GM19239 (cell line): ENCODE measurements at places on chromosomes 3 and 15.

- no peak for DNase-seq
Observed at GRCh38 chr3:127471142-127471541, 119.4 kb downstream of the TPRA1 start.

DNA sequence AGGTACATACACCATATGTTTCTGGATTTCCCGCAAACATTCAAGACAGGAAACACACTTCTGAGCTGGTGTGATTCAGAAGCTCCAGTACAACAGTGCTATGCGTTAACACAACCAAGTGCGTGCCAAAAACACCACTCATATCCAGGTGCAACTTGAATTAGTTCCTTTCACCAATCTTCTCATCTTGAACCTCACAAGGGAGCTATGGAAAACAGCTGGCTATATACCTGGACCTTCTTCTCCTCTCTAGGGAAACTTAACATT, 31.3 kb downstream of the SUSD5 start:
- DNase-seq: no peak

- DNase-seq: no peak
Observed at GRCh38 chr3:71951361-71951760, 166.4 kb upstream of the PROK2 start.

DNA sequence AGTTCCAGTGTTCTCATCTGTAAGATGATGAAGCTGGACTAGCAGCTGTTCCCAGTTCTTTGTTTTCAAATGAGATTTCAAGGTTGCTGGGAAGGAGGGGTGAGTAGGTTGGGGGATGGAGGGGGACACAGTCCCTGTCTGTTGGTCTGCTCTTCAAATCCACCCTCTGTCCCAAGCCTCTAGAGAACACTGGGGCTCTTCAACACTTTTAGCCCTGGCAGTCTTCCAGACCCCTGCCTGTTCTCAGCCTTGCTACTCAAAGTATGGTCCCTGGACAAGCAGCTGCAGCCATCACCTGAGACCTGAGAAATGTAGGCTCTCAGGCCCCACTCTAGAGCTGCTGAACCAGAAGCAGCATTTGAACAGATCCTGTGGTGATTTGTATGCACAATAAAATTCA, 41.3 kb downstream of the NEK11 start:
- no peak for DNase-seq

DNA sequence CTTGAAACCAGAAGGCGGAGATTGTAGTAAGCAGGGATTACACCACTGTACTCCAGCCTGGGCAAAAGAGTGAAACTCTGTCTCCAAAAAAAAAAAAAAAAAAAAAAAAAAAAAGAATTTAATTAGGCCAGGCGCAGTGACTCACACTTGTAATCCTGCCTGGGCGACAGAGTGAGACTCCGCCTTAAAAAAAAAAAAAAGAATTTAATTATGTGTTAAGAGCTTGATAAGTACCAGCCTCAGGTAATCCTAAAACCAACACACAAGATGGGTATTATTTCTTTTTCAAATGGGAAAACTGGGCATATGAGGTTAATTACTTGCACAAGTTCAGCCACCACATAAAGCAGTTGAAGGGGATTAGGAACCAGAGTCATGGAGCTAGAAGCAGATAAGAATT, 49.0 kb downstream of the PBRM1 start:
- no peak for DNase-seq

- DNase-seq: peak; percentile 19
Observed at GRCh38 chr15:23038726-23039142, 635 bp downstream of the TUBGCP5 start.

- no peak for DNase-seq
Observed at GRCh38 chr3:7062714-7063113, 201.8 kb downstream of the GRM7 start.

- no peak for DNase-seq
Observed at GRCh38 chr3:95476534-95476933, 1337.9 kb upstream of the EPHA6 start.

- no peak for DNase-seq
Observed at GRCh38 chr3:135756106-135756668, 209.3 kb upstream of the PPP2R3A start.

GRCh38 chr15:92014281-92015030, 160.9 kb downstream of the SLCO3A1 start:
- DNase-seq: no peak

DNA sequence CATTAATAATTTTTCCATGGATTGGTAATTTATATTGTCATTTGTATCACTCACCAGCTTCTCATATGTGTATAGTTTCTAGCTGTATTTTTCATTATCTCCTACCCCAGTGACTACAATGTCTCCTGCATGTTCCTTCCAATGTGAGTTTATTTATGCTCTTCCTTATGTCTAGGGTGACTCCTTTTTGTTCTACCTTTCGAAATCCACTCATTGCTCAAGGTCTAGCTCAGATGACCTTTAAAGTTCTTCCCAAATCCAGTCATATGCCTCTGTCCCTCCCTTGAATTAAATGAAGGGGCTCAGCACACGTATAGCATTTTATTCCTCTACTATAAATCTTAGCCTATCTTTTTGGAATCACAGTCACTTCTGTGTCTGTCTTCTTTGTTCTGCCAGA, 53.0 kb downstream of the TMEM45A start:
- no peak for DNase-seq

GRCh38 chr3:43695863-43696262, 5.1 kb downstream of the ABHD5 start:
- no peak for DNase-seq

- DNase-seq: no peak
Observed at GRCh38 chr3:188978421-188979171, 193.2 kb upstream of the TPRG1 start.

GRCh38 chr3:37863949-37864822, 2.5 kb downstream of the CTDSPL start:
- no peak for DNase-seq

- DNase-seq: no peak
Observed at GRCh38 chr15:68271854-68272471, 5.6 kb upstream of the FEM1B start.

DNA sequence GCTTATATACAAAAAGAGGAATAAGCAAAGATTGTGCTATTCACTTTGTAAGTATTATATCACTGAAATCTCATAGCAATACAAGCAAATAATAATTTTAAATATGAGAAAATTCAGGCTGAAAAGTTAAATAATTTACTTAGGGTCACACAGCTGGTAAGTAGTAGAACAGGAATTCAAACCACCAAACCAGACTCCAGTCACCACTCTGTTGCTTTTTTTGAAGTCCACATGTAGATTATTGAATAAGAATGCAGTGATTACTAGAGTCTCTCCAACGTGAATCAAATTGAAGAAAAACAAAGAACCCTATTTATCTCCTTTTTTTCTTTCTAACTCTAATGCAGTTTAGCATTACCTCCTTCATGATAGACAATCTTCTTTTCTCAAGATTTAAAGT, 15.9 kb downstream of the SPICE1 start:
- no peak for DNase-seq

DNA sequence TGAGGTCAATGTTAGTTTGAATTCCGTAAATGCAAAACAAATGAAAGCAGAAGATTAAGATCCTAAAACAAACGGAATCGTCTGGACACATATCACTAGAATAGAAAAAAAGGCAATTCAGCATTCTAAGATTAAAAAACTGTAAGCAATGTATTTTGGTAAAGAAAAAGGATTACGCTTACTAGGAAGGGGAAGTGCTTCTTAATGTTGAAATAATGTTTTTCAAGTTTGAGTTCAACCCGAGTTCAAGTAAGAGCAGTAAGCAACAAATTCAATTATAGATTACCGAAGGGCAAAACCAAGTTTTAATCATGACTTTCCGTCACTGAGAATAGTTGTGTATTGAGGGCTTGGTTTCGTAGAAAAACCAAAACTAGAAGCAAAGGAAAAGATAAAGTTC, 637 bp downstream of the CIP2A start:
- DNase-seq: no peak

DNA sequence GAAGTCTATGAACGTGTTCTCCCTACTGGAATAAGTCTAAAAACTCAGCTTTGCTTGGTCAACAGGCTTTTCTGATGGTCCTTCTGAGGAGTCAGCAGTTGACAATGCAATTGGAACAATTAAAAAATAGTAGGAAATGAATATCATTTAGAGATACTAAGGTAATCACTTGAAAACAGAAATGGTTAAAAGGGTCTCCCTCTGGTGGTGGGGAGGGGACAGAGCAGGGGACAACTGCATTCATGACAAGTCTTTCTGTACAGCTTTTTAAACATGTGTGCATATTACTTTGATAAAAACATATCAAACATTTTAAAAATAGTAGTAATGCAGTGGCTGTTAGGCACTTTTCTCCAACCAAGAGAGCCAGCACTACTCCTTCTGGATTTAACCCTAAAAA, 119.9 kb upstream of the FHIT start:
- peak; percentile 9 for DNase-seq

DNA sequence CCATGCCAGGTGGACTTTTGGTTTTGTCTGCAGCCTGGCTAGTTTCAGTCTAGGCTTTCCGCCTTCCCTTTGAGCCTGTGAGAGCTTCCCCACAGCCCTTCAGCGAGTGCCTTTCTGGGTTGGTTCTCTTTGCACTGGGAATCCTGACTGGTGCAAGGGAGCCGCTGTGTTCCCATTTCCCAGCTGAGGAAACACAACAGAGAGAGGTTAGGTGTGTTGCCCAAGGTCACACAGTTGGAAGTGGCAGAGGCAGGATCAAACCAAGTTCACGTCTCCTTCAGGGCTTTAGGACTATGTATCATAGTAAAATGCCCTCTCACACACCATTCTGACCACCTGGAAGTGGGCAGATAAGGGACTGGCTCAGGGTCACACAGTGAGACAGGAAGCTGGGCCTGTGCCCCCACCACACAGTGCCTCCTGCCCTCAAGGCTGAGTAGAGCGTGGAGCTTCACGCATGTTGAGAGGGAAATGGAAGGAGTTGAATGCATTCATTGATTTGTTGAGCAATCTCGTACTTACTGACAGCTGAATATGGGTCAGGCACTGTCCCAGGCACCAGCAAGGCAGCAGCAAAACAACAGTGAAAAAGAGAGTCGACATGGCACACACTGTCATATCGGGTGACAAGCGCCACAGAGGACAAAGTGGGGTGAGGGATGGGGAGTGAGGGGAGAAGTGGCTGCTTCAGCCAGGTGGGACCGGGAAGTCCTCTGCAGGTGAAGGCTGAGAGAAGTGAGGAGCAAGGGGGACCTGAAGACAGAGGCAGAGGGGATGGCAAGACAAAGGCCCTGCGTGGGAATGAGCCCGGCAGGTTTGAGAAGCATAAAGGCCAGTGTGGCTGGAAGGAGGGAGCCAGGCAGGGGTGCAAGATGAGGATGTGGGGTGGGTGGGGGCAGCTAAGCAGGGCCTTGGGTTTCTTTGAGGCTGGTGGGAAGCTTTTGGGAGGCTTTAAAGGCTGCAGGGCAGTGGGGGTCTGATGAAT, 12.3 kb upstream of the ANPEP start:
- no peak for DNase-seq

DNA sequence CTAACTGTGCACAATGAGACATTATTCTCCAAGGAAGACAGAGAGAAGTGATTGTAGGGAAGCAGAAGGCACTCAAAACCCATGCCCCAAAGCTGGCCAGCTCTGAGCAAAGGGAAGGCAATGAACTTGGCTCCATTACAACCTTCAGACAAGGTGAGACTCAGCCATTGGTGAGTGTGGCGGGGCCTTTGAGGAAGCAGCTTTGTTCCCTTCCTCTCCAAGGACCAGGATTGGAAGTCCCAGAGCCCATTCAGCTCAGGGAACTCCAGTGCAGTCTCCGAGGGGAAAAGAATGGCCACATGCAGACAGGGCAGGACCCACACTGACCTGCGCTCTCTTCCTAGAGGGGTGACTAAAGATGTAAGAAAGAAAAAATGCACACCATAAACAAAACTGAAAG, 23.1 kb downstream of the HEG1 start:
- DNase-seq: no peak

- no peak for DNase-seq
Observed at GRCh38 chr15:88974392-88974791, 61.2 kb upstream of the MFGE8 start.

- DNase-seq: no peak
Observed at GRCh38 chr3:45441584-45442310, 53.4 kb downstream of the LARS2 start.

- DNase-seq: no peak
Observed at GRCh38 chr15:39999538-40000200, 39.3 kb downstream of the SRP14 start.

DNA sequence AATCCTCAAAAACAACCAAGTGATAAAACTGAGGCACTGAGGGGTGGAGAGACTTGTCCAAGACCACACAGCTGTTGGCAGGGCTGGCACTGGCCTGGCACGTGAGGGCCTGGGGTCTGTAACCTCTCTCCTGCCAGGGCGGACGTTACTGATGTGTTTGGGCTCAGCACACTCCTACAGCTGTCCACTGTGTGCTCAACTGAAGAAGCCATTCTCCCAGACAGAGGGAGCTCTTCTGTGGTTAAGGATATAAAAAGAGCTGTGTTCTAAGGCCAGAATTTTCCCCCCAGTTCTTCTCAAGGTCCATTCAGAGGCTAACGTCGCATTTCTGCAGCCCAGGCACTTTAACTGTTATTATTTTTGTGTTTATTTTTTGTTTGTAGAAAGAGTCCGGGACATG, 429.0 kb upstream of the ATP11B start:
- no peak for DNase-seq

DNA sequence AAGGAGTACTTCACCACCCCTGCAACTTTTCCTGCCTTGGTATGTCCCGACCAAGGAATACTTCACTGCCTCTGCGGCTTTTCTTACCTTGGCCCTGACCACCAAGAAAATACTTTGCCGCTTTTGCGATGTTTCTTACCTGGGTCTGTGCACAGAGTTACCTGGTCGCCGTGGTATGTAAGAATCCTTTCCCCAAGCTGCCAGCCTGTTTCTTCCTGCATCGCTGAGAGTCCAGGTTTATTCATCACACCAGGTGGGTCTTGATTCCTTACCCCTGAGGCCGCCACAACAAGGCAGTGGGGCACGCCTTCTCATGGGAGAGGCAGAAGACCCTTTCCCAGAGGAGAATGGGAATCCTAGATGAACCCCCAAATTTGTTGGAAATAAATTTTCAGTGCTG, 511.3 kb downstream of the EDEM1 start:
- no peak for DNase-seq

DNA sequence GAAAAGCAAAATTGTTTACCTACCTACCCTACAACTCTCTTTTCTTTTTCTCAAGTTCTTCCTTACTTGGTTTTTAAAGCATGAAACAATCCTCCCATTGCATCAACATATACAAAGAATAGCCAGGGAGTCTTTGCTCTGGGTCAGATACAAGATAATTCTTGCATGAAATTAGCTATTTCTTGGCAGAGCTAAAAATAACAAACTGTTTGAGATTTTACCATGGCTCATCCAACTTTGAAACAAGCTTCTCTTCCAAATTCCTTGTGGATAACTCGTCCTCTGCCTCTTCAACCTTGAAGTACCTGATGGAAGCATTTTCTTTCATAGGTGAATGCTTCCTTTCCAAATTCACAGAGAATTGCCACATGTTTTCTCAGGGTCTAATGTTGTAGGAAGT, 9.2 kb upstream of the CBLB start:
- no peak for DNase-seq

GRCh38 chr3:20100151-20100550, 59.9 kb downstream of the KAT2B start:
- DNase-seq: no peak

DNA sequence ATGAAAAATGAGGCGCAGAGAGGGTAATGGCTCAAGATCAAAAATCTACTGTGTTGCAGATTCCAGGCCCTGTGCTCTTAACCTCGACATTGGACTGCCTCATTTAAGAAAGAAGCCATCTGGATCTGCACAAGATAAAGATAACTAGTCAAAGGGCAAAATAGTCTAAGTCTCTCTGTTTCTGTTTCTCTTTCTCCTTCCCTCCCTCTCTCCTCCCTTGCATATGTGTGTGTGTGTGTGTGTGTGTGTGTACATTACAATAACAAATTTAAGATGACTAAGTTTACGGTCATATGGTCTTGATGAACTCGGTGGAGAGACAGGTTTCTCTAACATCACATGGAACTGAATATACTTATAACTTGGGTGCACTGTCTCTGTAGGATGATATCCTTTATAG, 69.2 kb downstream of the MEIS2 start:
- no peak for DNase-seq
